ENCODE measurements at places on chromosomes 11 and 22.

DNA sequence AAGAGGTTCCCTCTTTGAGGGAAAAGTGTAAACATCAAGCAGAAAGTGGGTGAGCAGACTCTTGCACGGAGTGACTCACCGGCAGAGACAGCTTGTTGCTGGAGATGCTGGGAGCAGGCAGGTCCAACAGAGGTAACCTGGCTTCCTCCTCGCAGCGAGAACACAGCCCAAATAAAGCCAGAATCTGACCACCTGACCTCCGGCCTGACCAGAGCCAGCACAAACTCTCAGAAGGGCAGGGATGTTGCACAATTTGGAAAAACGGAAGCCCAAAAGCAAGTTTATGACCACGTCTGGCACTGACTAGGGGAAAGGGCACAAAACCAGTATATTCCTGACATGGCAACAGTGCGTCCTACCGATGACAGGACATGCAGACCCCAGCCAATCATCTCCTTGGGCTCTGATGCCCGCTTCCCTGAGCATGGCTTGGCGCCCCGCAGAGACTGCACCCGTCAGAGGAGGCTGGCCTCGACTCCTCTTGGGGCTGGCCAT lies 5.4 kb downstream of the SMCO4 start:
- DNase-seq = no peak

GRCh38 chr11:77636731-77637344 lies 756 bp downstream of the CLNS1A start:
- no peak for DNase-seq

GRCh38 chr11:45468267-45468856 lies 182.2 kb upstream of the SYT13 start:
- DNase-seq = no peak

DNA sequence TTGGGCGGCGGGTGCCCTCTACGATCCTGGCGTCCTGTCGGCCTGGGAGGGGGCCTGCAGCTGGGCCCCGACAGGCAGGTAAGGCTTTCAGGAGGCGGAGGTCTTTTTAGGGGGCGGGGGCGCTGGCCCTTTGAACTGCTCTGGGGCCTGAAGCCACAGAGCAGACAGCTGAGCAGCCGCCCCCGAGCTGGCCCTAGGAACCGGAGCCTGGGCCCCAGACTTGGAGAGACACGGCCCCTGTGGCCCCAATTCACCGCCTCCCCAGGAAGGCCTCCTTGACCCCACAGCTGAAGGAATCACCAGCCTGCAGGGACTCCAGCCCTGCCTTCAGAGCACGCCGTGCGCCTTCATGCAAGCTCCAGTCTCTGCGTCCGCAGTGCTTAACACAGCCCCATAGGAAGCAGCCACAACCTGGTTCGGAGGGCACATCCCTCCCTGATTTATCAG lies 618 bp upstream of the CERK start:
- DNase-seq = no peak

DNA sequence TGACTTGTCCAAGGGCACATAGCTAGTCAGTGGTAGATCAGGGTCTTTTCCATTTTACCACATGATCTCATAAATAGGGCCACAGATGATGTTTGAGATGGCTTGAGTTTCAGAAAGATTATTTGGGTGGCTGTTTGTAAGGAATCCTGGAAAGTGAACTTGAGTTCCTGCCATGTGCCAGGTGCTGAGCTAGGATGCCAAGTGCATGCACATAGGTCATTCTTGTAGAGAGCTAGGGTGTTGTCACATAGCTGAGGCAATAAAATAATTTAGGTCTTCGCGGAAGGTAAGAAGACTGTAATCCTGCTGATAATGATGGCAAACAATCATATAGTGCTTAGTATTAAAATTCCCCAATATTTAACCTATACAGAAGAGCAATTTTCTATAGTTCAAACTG lies 1162.6 kb upstream of the TENM4 start:
- no peak for DNase-seq

- no peak for DNase-seq
These were observed 44.7 kb upstream of the YPEL1 start for GRCh38 chr22:21780259-21780658.

GRCh38 chr11:120675171-120675570 lies 163.6 kb downstream of the GRIK4 start:
- DNase-seq = no peak

GRCh38 chr11:125293596-125293995 lies 129.0 kb downstream of the PKNOX2 start:
- no peak for DNase-seq

GRCh38 chr11:112270551-112271180 lies 10.0 kb upstream of the PLET1 start:
- no peak for DNase-seq

GRCh38 chr11:121348220-121348875 lies 55.8 kb downstream of the SC5D start:
- no peak for DNase-seq

DNA sequence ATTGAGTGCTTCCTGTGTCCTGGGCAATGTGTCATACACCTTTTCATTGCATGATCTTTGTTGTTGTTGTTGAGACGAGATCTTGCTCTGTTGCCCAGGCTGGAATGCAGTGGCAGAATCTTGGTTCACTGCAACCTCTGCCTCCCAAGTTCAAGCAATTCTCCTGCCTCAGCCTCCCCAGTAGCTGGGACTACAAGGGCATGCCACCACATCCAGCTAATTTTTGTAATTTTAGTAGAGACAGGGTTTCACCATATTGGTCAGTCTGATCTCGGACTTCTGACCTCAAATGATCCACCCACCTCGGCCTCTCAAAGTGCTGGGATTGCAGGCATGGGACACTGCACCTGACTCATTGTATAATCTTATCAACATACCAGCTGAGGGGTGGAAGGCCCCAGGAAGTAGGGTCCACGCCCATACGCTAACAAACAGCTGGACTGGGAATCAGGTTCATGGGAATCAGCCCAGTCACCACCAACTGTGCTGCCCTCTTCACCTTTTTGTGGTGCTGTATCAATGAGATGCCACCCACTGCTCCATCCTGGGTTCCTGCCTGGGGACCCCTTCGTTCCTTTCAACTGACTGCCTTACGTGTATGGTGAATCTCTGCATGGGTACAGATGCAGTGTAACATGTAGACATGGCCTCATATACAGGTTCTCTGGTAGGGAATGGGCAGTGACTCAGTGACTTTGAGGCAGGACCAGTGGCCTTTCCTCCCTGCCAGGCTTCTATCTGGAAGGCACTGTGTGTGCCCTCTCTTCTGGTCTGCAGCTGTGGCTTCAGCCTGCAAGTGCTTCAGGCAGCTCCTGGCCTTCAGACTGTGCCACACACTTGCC lies 32.5 kb upstream of the YWHAH start:
- DNase-seq = no peak

DNA sequence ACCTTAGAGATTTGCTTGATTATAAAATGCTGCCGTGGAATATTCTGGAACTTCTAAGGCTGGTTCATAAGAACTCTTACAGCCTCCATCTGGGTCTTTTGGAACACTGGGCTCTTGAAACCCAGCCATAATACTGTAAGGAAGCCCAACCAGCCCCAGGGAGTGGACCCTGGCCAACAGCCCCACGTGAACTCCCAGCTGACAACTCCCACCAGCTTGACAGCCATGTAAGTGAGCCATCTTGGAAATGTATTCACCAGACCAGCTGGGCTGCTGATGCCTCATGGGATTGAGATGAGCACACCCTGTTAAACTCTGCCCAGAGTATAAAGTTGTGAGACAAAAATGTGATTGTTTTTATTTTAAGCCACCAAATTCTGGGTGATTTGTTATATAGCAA lies 378.7 kb upstream of the RAG2 start:
- DNase-seq = no peak

DNA sequence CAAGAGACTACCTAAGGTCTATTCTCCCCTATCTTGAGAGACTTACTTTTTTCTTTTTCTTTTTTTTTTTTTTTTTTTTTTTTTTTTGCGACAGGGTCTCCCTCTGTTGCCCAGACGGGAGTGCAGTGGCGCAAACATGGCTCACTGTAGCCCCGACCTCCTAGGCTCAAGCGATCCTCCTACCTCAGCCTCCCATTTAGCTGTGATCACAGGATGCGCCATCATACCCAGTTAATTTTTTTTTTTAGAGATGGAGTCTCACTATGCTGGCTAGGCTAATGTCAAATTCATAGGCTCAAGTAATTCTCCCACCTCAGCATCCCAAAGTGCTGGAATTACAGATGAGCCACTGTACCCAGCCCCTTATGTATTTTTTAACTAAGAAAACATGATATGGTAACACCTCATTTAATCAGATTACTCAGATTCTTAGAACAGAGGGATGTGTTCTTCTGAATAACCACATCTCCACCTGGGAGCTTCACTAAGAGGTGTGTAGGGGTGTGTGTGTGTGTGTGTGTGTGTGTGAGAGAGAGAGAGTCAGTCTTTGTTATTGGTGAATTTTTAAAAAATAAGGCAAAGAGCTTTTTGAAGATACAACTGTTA lies 102.9 kb downstream of the USP35 start:
- no peak for DNase-seq

- DNase-seq = no peak
These were observed 30.7 kb downstream of the SERPINH1 start for GRCh38 chr11:75592715-75593114.

DNA sequence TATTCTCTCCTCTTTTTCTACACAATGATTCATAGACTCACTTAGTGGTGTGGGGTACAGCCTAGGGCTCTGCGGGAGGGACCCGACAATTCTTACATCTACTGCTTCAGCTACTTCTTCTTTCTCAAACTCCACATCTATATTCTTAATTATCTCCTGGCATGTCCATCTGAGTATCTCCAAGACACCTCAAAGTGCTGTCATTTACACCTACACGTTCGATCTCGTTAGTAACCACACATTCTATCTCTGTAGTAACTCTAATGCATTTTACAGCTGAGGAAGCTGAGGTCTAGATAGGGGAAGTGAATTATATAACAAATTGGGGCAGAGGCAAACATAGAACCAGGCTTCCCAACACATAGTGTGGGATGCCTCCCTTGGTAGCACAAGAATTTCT lies 27.7 kb upstream of the RRM1 start:
- no peak for DNase-seq

DNA sequence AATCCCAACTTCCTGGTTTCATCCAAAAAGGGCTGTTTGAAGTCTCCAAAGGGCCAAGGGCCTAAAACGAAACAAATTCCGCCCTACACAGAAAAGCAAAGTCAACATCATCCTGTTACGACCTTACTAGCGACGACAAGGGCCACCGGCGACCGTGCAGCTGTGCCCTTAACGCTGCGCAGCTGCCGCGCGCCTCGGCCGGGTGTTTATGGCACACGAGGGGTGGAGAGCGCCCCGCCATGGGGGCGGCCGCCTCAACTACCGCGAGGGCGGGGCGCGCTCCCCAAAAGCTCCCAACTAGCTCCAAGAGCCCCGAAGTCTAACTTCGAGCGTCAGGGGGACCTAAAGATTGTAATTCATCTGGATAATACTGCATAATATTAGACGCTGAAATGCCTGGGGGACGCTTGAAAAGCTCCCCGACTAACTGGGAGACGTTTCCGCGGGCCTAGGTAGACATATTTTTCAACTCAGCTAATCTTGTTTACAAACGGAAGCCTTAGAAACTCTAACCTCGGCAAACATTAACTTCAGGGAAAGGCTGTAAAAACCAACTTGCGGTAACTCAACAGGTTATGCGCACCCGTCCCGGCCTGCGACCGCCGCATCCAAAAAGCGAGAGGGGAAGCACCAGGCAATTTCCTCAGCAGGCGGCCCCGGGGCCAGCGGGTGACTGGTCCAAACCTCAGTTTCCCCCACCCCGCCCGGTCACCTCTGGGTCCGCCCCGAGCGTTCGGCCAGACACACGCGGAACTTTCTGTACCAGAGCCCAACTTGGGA lies 694 bp downstream of the TMEM123 start:
- peak; percentile 41 for DNase-seq

DNA sequence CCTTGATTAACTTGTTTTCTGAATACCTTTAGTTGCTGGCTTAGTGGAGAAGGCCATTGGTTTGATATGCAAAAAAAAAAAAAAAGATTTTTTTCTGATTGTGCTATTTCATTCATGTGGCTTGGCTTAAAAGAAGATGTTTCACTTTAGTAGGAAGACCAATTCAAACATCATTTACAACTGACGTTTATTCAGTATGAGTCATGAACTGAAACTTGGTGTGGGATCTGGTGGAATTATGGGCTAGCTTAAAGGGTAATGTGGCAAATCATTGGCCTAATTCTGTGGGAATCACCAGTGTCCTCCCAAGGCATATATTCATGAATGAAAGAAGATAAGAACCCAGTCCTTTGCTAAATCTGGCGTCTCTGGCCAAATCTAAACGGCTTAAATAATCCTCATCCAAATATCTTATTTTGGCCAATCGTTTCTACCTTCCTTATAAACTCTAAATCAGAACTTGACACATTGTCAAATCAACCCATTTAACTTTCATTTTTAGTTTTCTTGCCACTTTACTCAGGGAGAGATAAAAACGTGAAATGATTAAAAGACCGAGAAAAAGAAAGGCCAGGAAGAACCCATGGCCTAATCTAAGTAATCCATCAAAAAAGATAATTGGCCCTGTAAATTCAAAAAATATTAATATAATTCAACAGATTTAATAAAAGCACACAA lies 77.0 kb downstream of the DDIAS start:
- no peak for DNase-seq

DNA sequence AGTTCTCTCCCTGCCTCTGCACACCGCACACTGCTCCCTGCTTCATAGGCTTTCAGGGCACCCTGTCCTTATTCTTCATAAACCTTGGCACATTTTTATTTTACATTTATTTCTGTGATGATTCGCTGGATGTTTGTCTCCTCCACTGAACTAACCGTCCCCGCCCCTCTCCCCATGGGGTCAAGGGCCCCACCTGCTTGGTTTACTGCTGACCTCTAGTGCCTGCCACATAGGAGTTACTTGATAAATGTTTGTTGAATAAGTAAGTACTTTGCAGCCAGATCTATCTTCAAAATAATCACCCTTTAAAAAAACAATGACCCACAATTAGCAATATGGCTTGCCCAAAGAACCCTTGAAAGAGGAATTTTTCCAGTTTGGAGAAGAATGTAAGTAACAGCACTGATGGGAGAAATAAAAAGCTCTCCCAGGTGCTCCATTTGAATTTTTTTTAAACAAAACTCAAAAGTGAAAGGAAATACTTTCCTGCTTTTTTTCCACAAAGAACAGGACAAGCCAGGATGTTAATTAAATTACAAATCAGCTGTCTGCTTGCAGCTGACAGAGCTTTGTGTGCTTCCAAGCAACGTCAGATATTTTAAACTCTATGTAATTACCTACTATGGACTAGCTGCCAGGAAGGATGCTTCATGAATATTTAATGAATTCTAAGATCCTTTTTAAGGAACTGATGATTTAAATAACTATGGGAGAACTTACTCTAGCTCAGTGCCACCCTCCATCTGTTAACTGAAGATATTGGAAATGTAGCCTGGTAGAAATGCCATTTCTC lies 1083.6 kb downstream of the DLG2 start:
- no peak for DNase-seq

GRCh38 chr22:36430863-36431262 lies 43.1 kb upstream of the MYH9 start:
- no peak for DNase-seq

GRCh38 chr22:31830721-31831070 lies 76.9 kb downstream of the DEPDC5 start:
- no peak for DNase-seq

Data from NCI-H2107 (cell line).